ENCODE measurements at places on chromosomes 2 and 18.

DNA sequence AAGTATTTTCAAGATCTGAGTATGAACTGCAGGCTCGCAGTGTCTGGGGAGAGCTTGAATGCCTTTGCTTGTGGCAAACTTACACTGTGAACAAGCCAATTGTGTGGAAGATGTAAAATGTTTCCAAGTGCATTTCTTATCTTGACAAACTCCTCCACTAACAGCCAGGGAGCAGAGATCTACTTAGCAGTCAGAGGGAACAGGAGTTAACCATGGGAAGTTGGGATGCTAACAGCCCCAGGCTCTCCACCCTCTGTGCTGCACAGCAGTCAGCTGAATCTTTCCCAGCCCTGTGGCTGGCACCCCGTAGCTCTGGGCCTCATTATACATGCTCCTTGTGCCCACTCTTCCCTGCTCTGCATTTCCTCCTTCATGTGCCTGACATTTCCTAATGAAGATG lies 450.2 kb downstream of the TSN start:
- no peak for DNase-seq

DNA sequence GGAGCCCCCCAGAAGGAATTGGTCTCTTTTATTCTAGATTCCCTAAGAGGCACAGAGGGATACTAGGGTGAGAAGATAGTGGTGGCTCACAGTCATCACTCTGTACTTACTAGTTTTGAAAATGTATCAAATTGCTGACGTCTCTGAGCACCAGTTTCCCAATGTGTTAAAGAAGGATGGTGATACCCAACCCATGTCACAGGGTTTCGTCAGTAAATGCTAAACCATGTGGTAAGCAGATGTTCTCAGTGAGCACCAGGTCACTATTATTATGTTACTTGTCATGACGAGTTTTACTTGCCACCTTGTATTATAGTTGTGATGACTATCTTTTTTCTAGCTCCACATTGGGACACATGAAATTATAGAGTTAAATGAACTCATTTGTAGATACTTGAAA lies 54.7 kb downstream of the NEDD4L start:
- DNase-seq: no peak

GRCh38 chr2:39725401-39725800 lies 53.7 kb downstream of the THUMPD2 start:
- DNase-seq: no peak

- no peak for DNase-seq
These were observed 761.5 kb upstream of the SOX11 start for GRCh38 chr2:4930704-4931103.

DNA sequence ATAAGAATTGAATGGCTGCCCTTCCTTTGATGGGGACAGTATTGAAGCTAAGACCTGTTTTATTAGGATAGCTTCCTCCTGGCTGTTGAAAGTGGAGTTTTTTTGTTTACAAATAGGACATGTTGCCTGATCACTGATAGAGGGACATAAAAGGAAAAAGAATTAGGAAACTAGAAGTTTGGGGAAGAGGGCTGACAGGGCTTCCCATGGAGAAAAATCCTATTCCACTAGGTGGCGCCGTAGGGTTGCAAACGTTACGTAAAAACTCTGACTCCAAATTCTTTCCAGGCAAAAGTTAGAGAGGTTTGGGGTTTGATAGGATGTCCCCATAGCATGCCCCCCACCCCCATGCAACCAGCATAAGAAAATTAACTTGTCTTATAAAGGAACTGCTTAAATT lies 11.1 kb upstream of the RBFA start:
- no peak for DNase-seq

DNA sequence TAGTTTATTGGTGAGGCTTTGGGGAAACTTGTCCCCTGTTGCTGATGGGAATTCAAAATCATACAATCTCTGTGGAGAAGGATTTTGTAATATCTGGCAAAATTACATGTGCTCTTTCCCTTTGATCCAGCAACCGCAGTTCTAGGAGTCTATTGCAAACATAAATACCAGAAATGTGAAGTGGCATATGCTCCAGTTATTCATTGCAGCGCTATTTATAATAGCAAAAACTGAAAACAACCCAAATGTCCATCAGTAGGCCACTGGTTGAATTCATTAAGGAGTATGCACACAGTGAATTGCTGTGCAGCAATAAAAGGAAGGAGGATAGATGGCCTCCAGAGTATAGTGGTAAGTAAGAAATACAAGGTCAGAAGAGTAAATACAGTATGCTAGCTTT lies 76.5 kb downstream of the HNRNPLL start:
- DNase-seq: no peak

GRCh38 chr2:209147981-209148380 lies 275.9 kb upstream of the MAP2 start:
- no peak for DNase-seq

DNA sequence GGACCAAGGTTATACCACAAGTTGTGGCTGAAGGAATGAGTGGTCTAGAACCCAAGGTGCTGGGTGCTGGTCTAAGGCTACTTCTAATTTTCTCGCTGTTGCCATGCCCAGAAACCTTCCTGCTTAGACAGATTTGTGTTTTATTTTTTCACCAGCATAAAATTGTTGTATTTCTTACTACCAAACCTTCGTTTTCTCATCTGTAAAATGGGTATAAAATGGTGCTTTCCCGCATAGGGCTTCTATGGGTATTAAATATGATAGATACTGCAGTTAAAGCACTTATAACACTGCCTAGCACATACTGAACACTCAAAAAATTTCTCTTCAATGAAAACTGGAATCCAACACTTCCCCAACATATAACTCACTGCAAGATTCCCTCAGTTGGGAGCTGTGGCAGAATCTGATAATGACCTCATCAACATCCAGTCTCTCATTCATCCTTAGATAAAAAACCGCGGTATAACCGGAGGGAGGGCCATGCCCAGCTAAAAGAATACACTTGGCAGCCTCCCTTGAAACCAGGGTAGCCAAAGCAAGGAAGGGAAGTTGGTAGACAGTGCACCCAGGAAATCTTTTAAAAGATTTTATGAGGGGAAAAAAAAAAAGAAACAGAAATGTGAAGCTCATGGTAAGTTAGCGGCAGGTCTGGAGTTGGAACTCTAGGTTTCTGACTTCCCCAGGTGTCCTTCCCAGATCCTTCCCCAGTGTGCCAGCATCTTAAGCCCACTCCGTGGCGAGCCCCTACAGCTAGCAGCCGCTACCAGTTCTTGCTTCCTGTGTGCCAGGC lies 1.2 kb downstream of the NEMP2 start:
- DNase-seq: no peak

DNA sequence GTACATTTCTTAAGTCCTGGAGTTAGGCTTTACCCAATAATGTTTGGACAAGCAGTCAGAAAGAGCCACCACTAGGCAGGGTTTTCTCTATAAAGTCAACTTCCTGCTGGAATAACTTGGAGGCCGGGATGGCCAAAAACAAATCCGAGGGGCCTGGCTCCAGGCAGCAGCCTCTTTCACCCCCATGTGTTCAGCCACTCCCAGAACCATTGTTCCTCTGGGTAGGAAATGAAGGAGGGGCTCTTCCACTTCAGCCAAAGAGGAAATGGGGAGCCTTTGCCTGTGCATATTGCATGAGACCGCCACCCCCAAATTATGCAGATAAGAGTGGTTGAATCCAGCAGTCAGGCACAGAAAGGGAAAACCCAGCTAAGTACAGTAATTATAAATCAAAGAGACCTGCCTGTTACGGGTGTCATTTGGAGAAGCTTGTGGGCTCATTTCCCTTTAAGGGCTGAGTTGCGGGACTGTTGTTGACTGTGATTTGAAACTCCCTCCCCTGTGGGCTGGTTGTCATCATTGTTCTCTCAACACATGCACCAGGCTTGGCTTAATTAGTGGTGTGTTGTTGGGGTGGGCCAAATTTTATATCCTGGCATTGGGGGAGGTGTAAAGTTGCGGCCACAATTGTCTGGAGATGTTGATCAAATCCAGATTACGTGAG lies 212.8 kb upstream of the SOX11 start:
- DNase-seq: no peak

DNA sequence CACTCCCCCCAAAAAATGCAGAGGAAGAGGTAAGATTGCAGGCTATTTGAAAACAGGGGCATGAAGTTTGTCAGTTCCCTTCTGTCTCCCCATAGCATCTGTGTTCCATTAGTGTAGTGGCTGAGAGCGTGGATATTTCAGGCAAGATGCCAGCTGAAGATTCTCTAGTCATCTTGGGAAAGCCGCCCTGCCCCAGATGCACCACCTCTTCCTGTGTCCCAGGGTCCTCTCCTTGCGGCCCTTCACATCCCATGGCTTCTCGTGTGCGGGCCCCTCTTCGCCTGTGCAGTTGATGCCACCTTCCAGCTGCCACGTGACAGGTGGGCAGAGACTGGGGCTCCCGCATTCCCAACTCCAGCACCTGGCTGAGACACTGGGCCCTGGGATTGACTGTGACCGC lies 16.1 kb downstream of the TMEM127 start:
- peak; percentile 8 for DNase-seq

GRCh38 chr2:20164061-20164733 lies 60.7 kb downstream of the SDC1 start:
- DNase-seq: no peak
